ENCODE measurements at places on chromosomes 5 and 9.
A peak's percentile ranks its signal among the peaks of the same experiment; 100 is the strongest.

DNA sequence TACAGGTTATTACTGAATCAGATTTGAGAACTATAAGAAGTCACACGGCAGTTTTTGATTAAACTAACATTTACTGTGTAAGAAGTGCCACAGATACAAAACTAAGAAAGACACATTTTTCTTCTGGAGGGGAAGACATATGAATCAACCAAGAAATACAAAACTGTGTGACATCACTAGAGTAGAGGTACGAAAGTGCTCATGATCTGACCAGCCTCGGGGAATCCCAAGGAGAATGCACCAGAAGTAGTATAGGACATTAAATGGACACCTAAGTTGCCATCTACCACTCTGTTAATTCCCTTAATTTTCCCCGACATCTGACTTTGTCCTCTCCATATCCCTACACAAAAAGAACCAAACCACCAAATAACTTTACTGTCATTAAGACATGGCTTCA is 5.3 kb upstream of the IFNK start:
- no peak for ATAC-seq

- ATAC-seq: peak; percentile 71
These were observed at the start of gene N4BP3 for GRCh38 chr5:178113141-178113787. TSS of gene N4BP3 (plus strand) at chr5:178113532. CDS start at chr5:178119584, 6,052 bp downstream.

- ATAC-seq: no peak
These were observed 9.9 kb upstream of the FBP1 start for GRCh38 chr9:94649100-94649819.

- ATAC-seq: no peak
These were observed 10.2 kb downstream of the SARDH start for GRCh38 chr9:133727876-133728441.

Data from stimulated activated memory B cell treated with anti-CD40 and anti-IgM and Interleukin-4, amounts not matched to agents 10 μg/mL and 1 μg/mL and 100 μg/mL, for 72 hours (primary cell).